ENCODE measurements at places on chromosomes 12 and 14.

- DNase-seq = no peak
These were observed 102.0 kb downstream of the DICER1 start for GRCh38 chr14:95055318-95055717.

DNA sequence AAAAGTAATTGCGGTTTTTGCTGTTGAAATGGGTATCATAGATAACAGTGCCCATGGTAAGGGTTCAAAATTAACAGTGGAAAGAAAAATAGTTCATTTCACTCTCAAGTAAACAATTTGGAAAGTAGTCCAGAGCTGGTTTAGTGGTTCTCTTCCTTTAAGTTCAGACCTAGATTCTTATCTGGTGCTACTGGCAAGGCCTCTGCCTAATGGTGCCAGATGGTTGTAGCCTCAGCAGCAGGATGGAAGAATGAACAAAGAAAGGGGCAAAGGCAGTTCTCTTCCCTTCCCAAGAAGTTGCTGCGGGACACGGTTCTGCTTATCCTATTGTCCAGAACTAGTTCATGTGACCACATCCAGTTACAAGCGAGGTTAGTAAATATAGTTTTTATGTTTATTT lies 10.5 kb downstream of the ARG2 start:
- DNase-seq = no peak

DNA sequence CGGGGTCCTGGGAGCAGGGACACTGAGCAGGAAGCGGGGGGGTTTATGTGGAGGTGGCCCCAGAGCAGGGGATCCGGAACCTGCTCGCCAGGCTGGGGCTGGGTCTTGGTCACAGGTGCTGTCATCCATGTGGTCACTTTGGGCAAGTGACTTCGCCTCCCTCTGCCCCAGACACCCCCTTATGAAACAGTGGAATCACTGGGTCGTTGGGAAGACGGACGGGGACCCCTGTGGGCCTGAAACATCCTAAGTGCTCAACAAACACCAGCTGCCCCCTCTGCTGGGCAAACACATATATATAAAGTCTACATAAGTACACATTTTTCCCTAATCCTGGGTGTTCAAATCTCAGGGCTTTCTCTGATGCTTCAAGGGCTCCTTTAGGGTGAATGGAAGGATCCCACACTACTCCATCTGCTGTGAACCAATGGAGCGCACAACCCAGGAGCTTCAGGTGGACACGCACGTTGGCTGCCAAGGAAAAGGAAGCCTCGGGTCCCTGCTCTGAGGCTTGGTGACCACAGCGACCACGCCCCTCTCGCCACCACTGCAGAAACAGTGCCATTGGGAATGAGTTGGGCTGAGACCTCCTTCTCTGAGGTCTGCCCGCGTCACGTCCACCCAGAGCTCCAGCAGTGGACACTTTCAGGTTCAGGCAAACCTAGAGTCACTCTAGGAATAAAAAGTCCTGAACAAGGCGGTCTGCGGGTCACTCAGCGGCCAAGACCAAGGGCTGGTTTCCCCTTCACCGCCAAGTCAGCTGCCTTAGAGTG lies 54.6 kb downstream of the CDC42BPB start:
- peak; percentile 2 for DNase-seq

DNA sequence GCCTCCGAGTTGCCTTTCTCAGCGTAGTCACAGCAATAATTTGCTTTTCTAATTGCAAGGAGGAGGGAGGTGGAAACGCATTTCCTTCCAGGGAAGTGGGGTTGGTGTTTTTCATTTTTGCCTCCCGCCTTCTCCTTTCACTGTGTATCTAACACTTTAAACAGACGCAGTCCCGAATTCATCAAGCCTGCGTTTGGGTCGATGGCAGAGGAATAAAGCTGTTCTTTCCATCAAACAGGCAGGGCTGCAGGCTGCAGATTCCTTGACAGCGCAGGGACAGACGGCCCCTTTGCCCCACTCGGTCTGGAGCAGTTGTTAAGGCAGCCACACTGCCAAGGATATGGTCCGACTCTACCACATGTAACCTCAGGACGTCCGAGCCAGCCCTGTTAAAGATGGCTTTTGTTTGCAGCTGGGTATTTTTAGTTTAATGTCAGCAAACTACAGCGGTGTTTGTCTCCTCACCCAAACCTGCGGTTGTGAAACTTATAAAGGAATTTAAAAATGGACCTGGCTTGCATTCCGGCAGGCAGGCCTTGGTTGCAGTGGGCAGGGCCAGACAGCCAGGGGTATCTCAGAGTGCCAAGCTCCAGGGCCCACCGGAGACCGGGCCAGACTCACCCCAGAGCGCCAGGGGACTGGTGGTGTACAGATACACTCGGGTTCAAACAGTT lies 2.1 kb downstream of the CHST11 start:
- DNase-seq = peak; percentile 37

GRCh38 chr14:100864206-100864605 lies 38.3 kb downstream of the MEG3 start:
- DNase-seq = no peak

GRCh38 chr14:41298328-41298690 lies 308.4 kb upstream of the LRFN5 start:
- no peak for DNase-seq

GRCh38 chr14:20516921-20517320 lies 11.6 kb downstream of the RNASE10 start:
- DNase-seq = no peak

GRCh38 chr14:24367514-24368211 lies at the start of gene NFATC4:
Gene NFATC4, plus strand, starts transcription at chr14:24368184. Its CDS starts 157 bp downstream, at chr14:24368341.
- DNase-seq = no peak

- no peak for DNase-seq
These were observed 25.4 kb upstream of the HDAC7 start for GRCh38 chr12:47845081-47845480.

DNA sequence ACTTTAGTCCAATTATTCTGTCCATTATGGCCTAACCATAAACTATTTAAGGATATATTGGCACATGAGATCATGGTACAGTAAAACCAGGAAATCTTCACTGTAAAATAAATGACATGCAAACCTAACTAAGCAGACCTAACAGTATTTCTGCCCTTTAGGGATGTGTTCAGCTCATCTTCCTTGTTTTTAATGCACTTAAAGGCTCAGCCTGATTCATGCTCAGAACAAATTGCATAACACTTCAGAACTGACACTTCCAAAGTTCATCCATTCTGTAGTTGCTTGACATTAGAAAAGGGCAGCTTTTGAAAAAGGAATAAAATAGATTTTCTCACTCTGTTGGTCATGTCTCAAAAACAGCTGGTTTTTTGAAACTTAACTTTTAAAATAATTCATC lies 708.5 kb downstream of the C12orf50 start:
- no peak for DNase-seq

- no peak for DNase-seq
These were observed 935 bp upstream of the ADSS1 start for GRCh38 chr14:104722938-104723650.

All from CD4-positive, alpha-beta T cell treated with Interleukin-10 for 1 hour (primary cell).